ENCODE measurements at places on chromosomes 5 and 9.
A peak's percentile ranks its signal among the peaks of the same experiment; 100 is the strongest.

- no peak for DNase-seq
These were observed 80.4 kb downstream of the LRSAM1 start for GRCh38 chr9:127531676-127532075.

DNA sequence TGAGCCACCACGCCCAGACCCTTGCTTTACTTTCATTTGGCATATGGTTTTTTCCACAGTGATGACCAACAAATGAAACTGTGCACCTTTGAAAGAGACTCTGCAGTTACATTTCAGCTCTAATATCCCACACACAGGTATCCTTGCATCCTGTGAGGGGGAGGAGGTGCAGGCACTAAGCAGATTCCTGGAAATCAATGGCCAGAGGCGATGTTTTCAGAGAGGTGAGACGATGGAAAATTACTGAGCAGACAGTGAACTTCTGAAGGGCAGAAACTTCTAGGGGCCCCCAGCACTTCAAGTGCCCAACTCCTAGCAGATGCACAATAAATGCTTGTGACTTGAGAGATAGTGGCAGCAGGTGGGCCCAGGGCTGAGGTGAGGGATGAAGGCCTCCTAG is 29.8 kb upstream of the GNE start:
- DNase-seq, result no peak

- DNase-seq, result no peak
These were observed 37.9 kb downstream of the RNF44 start for GRCh38 chr5:176499273-176499672.

DNA sequence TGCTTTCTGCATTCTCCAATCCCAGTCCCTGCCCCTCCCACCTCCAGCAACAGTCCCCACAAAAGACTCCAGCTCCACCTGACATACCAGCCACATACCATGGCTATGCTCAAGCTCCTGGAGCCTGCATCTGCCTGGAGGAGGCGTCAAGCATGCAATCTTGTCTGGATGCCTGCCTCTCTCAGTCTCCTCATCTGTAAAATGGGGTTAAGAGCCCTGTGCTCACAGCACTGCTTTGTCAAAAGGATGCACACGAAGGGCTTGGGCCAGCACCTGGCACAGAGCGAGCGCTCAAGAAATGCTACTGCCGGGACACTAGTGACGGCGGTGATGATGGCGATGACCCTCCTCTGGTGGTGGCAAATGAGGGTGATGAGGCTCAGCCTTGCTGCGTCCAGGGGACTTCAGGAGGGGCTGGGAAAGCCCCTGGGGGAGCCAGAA is 202.9 kb upstream of the IER5L start:
- DNase-seq, result no peak

GRCh38 chr9:87540444-87541105 is 42.9 kb downstream of the DAPK1 start:
- DNase-seq, result no peak

GRCh38 chr9:17531642-17532254 is 47.1 kb upstream of the SH3GL2 start:
- DNase-seq, result peak; percentile 6

GRCh38 chr5:89493414-89493813 is 610.4 kb upstream of the MEF2C start:
- DNase-seq, result no peak

All from substantia nigra (tissue), 51 donors.